ENCODE measurements at places on chromosomes 4 and X. TPM values are rescaled to one million over a fixed set of nuclear protein-coding genes. Genes with fewer than 3 reads are reported as not detected.

ZFYVE28 gene
- 6.5 TPM for total RNA-seq

- DNase-seq = no peak
Observed at GRCh38 chr4:94880956-94881355, 123.2 kb downstream of the BMPR1B start.

GRCh38 chr4:142350871-142351270 lies 495.2 kb downstream of the INPP4B start:
- no peak for DNase-seq

DNA sequence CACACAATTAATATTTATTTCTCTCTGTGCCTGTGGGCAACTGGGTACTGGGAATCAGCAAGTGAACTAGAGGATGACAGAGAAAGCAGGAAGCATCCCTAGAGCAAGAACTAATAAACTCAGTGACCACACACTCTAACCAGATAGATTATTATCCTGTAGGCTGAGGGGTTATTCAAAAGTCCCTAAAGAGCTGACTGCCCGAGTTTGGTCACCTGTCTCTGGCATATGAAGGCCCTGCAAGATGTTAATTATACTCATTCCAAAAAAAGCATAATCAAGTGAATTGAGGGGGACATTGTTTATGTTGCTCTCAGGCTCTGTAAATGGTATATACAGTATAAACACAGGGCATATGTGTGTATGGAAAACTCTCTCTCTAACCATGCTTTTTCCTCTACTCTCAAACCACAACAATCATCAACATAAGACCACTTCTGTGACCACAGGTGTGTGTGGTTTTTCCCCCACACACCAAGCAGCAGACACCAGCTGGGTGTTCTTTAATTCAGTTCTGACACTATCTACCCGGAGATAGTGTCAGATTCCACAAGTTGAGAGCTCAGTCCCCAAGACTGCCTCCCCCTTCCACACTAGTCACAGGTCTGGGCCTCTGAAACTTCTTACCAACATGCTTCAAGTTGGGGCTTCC lies 6.2 kb upstream of the HPSE start:
- no peak for DNase-seq

DNA sequence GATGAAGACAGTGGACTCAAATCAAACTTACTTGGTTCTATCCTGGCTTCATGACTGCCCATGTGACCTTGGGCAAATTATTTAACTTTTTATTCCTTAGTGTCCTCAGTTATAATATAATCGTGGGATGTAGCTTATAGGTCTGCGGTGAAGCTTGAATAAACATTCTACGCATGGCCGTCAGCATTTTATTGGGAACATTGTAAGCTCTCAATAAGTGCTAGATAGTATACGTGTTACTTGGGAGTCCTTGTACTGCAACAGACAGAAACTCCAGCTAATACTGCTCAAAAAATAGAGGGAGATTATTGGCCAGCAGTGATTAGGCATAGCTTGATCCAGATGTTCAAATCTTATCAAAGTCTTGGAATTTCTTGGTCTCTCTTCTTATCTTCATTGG lies 104.8 kb downstream of the SYTL5 start:
- DNase-seq = no peak

GRCh38 chr4:40918330-40918729 lies 168.6 kb downstream of the NSUN7 start:
- no peak for DNase-seq

DNA sequence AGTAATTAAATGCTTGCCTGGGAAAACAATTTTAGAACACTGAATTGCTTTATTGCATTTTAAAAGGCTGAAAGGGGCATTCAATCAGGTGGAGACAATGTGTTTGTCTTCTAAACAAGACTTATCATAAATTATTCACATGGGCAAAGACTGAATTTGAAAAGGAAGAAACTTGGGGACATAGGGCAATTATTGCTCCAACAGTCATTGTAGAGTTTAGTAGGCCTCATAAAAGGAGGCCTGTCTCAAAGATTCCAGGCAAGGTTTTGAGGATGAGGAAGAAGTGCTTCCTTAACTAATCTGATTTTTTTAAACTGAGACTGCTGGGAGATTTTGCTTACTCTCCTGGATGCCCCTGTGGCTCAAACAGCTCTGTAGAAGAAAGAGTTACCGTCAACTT lies 174.4 kb upstream of the RPS6KA3 start:
- DNase-seq = no peak

GRCh38 chr4:37540486-37540885 lies 145.7 kb downstream of the RELL1 start:
- DNase-seq = no peak

DNA sequence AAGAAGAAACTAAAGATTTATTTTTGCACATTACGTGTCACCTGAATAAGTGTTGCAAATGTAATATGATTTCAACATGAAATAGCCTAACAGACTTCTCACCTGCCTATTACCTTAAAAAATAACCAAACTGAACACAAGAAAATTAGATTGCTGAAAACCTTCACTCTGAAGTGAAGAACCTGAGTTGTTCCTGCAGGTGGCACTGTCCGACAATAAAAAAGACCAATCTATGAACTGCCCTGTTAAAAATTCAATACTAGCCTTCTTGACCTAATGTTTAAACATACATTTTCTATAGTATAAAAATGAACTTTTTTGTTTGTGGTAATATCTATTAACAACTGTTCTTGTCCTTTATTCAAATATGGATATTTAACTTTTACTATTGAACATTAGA lies 69.2 kb upstream of the PNPLA4 start:
- DNase-seq = no peak

- DNase-seq = no peak
Observed at GRCh38 chr4:139416073-139416673, 37.7 kb upstream of the RAB33B start.

DNA sequence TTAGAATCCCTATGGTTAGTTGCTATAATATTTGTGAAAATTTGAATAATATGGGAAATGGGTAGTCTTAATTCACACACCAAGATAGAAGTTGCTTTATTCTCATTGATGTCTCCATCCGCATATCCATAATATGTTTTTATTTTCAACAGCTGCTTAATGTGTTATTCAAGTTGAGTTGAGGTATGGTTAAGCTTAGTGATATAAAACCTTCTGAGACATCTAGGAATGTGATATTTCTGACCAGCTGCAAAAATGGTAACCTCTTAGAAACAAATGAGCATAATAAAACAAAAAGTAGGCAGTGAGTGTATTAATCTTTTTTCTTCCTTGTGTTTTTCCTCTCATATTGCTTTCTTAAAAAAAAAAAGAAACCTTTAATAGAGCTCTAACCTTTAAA lies 172.9 kb downstream of the TENM3 start:
- no peak for DNase-seq

- no peak for DNase-seq
Observed at GRCh38 chr4:159429693-159430035, 326.8 kb downstream of the RAPGEF2 start.

DNA sequence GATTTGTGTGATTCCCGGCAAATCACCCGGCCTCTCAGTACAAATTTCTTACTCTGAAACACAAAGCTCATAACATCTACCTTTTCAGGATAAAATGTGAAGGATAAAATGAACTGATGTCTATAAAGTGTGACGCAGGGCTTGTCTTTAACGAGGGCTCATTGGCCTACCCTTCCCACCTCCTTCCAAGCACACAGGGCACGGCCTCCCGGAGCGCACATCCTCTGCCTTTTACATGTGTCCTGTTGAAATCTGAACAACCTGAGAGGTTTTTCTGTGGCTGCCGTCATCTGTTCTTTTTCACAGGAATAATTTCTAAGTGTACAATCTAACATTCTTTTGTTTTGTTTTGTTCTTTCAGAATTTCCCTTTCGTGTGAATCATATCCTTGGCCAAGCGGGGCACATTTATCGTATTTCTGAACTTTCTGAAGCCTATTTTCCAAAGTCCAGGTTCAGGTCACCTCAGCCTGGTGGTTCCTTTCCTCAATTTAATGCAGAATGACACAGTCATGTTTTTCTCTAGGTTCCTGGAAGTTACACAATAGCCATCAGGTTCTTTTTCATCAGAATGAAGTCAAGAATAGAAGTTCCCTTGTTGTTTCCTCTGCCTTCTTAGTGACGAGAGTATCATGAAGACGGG lies 53.1 kb upstream of the SPRY1 start:
- no peak for DNase-seq

DNA sequence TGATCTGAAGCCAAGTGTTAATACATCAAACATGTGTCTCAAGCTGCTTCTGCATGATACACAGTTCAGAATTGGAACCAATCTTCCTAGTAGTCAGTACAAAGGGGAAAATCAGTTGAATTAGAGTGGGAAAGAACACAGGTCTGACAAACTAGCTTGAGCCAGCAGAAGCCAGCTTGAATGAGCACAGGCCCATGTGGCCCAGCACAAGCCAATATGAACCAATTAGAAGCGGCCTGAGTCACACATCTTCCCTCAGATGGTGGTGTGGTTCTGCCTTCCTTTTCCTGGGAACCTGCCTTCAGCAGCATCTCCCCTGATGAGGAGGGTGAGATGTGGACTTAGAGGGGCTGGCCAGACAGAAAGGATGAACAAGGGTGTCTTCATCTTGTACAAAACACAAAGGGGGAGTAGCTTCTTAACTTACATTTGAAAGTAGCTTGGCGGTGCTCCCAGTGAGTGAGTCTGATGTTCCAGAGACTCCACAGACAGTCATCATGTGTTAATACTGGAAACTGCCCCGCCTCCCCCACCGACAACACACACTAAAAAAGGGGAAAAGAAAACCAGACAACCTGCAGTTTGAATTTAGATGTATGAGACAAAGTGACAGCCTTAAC lies 72.0 kb downstream of the FRMPD4 start:
- DNase-seq = no peak

DNA sequence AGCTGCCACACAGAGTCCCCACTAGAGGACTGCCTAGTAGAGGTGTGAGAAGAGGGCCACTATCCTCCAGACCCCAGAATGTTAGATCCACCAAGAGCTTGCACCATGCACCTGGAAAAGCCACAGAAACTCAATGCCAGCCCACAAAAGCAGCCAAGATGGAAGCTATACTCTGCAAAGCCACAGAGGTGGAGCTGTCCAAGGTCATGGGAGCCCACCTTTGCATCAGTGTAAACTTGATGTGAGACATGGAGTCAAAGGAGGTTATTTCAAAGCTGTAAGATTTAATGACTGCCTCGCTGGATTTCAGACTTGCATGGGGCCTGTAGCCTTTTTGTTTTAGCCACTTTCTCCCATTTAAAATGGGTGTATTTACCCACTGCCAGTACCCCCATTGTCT lies 1030.1 kb upstream of the GRIA3 start:
- DNase-seq = no peak

DNA sequence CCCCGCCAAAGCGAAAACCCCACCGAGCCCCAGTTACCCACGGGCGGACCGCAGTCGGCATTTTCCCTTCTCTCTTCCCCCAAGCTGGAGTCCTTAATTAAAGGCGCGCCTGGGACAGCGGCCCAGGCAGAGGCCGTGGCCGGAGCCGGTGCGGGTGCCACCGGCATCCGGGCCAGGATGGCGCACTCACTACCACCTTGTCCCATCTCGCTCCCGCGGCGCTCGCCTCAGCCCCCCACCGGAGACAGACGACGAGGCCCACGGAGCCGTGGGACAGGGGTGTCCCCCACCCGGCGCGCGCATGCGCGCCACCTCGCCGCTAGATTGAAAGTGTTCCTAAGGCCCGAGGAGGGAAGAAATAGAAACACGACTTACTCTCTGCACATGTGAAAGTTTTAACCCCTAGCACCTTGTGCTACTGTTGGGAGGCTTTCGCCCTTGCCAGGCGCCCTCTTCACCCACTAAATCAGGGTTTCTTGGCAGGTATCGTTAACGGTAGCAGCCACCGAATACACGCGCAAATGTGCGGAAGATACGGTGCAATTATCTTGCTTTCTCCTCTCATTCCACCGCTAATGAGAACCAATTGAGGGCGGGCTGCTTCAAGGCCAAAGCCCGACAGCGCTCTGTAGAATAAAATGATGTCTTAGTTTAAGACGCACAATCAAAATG lies 64.3 kb upstream of the CCDC160 start:
- DNase-seq = no peak

GRCh38 chr4:98519268-98519977 lies 139.0 kb downstream of the TSPAN5 start:
- no peak for DNase-seq

DNA sequence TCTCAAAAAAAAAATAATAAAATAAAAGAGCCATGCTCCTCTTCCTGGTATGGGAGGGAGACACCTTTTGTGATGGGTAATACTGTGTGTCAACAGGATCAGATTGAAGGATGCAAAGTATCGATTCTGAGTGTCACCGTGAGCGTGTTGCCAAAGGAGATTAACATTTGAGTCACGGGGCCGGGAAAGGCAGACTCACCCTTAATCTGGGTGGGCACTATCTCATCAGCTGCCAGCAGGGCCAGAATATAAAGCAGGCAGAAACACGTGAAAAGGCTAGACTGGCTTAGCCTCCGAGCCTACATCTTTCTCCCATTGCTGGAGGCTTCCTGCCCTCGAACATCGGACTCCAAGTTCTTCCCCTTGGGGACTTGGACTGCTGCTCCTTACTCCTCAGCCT lies 95.4 kb downstream of the SHOX start:
- DNase-seq = no peak

- no peak for DNase-seq
Observed at GRCh38 chr4:101306225-101306624, 41.1 kb downstream of the PPP3CA start.

GRCh38 chrX:153181822-153182221 lies 2.7 kb downstream of the MAGEA1 start:
- DNase-seq = no peak

FRG2 gene
- total RNA-seq = not detected

PAGE2B gene
- not detected for total RNA-seq

HELQ gene
- total RNA-seq = 13.6 TPM

GRCh38 chrX:133482056-133482952 lies 67.0 kb upstream of the GPC4 start:
- no peak for DNase-seq

DNA sequence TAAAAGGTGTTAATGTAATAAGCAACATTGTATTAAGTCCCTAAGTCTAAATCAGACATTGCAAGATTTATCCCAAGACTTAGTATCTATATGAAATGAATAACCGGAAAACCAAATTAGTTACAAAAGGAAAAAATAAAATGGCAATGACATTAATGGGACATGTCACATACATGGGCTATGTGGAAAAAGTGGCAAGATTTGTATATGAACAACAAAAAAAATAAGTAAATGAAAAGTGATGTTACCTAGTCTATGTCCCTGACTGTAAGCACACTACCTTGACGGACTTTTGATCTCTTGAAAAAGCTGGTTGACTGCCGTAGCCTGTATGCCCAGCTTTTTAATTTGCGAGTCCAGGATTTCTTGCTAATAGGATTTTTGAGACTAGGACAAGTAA lies 55.5 kb upstream of the FAM120C start:
- DNase-seq = no peak

DNA sequence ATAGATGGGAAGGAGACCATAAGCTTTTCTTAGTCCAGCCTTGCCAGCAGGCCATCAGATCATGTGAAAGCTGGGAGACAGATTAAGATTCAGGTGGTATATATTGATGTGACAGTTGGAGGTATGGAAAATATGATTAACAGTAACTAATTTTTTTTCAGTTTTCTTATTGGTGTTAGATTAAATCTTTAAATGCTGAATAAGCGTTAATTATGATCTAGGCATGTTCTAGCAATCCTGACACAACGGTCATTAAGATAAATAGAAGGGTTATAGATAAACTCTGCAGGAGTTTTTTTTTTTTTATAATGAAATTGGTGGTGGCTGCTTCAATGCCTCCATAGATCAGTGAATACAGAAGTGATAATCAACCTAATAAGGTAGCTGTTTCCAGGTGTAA lies 649.5 kb upstream of the TENM3 start:
- DNase-seq = no peak

Data from Right ventricle myocardium inferior (tissue), 1 donor.